Calu3 (cell line): ENCODE measurements at places on chromosomes 11 and 22.
A peak's percentile ranks its signal among the peaks of the same experiment; 100 is the strongest.

DNA sequence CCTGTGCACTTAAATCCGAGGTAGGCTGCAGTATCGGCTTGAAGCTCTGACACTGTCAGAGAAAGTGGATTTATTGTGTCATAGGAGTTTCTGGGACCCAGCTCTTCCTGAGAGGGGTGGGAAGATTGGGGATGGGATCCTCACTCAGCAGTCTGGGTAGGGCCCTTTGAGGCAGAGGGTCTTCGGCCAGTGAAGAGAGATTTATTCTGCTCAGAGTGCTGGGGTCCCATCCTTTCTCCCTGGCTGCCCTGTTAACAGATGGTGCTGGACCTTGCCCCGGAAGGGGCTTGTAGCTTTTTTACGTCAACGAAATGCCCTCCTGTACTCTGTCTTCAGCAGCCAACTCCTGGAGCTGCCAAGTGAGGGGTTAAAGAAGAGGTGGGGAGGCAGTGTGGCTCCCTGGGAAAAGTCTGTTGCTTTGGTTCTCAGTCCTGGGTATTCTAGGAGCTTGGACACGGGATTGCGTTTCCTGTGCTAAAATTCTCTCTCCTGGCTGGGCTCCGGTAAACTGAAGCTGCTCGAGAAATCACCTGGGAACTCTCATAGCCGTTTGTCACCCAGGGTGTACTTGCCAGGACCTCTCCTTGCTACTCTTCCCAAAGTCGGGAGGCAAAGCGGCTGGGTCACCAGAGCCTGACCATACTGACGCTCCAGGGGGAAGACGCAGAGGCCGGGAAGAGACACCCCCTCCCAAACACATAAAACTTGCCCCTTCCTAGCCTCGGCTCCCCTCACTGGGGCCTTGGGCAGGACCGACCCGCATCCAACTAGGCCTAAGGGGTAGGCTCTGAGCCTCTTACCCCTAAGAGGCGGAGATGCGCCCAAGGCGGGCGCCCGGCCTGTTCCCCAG is 806 bp upstream of the SMDT1 start:
- no peak for DNase-seq

- no peak for DNase-seq
Measured at GRCh38 chr11:37755521-37755920, 1157.5 kb upstream of the RAG2 start.

- no peak for DNase-seq
Measured at GRCh38 chr11:17259519-17259918, 17.0 kb upstream of the NUCB2 start.

DNA sequence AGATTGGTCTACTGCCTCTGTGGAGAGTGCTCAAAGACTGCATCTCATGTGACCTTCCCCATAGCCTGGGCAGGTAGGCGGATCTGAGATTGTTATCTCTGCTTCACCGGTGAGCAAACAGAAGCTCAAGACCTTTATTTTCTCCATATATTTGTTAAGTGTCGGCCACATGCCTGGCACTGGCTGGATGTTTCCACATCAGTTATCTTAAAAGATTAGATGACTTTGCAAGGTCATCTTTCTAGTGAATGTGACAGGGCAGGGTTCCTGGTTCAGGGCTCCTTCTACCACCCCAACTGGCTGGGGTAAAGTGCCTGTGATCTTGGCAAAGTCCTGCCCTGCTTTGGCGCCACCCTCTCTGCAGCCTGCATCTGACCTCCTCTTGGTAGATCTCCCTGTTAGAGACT is 125.0 kb downstream of the CCDC81 start:
- DNase-seq, result no peak

- no peak for DNase-seq
Measured at GRCh38 chr11:6433998-6434660, 6.7 kb downstream of the HPX start.

- DNase-seq, result no peak
Measured at GRCh38 chr11:122920579-122920978, 38.0 kb downstream of the JHY start.

- DNase-seq, result no peak
Measured at GRCh38 chr22:32018056-32018455, 25.0 kb upstream of the SLC5A1 start.

DNA sequence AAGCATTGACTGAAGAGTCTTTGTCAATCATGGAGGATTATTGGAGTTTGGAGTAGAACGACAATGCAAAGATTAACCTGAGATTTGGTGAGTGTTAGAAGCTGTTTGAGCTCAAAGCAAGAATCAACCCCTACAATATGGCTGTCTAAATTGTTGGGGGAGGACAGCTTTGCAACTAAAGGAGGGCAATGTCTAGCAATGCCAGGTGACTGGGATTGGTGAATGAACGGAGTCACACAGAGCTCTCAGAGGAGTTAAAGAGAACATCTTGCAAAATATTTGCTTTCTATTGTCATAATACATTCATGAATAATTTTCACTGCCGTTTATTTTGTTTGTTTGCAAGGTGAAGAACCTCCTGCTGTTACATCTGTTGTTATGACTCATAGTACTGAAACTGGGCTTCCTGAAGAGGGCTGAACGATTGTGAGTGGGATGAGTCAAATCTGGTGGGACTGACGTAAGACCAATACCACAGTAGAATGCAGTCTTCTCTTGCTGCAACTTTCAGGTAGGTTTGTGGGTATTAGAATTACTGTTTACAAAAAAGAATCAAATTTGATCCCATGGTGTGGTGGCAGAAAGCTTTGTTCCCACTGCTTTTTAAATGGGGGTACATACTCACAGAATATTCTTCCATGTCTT is 281.9 kb downstream of the CADM1 start:
- DNase-seq, result no peak

- DNase-seq, result no peak
Measured at GRCh38 chr22:35212009-35212408, 45.3 kb upstream of the HMGXB4 start.

DNA sequence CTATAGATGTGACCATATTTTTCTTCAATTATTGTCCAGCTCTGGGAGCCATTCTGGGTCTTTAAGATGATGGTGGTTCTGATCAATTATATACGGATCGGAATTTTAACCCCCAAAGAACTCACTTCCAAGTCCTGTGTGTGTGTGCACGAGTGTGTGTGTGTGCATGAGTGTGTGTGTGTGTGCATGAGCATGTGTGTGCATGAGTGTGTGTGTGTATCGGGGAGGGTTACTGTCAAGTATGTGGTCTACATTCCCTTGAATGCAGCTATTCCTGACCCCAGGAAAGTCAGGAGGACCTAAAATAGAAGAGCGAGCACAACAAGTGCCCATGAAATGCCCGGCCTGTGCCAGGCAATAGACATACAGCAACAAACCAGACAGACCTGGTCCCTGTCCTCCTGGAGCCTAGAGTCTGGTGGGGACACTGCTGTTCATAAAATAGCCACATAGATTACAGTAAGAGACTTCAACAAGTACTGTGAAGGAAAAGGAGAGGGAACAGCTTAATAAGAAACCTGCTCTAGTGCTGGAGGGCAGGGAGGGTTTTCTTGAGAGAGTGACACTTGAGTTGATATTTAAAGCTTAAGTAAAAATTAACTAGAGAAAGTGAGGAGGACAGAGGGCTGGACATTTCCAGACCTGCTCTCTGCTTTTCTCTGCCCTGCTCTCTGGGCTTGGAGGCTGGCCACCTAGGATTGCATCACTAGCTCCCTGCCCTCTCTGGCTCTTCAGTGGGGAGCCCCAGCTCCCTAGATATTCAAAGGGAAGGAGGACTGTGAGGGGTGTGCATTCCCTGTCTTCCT is 66.1 kb upstream of the SPON1 start:
- DNase-seq, result peak; percentile 5

DNA sequence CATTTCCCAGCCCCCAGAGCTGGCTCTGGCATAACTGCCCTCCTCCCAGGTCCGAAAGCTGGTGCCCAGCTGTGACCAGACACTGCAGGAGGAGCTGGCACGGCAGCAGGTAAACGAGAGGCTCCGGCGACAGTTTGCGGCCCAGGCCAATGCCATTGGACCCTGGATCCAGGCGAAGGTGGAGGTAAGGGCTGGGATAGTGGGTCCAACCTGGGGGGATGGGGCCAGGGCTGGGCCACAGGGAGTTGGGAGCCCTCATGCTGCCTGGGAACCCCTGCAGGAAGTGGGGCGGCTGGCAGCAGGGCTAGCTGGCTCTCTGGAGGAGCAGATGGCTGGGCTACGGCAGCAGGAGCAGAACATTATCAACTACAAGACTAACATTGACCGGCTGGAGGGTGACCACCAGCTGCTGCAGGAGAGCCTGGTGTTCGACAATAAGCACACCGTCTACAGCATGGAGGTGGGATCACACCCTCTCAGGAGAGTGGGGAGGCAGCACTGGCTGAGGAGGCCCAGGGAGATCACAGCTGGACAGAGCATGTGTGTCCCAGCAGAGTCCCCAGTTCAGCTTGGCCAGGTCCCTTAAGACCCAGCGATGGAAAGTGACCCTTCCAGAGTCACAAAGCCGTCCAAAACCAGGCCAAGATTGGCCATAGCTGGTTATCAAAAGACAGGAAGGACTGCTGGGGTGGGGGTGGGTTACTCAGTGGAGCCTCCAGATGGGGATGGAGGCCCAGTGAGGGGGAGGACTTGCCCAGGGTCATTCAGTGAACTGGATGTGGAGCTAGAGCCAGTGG is 7.0 kb downstream of the CTSF start:
- DNase-seq, result no peak

DNA sequence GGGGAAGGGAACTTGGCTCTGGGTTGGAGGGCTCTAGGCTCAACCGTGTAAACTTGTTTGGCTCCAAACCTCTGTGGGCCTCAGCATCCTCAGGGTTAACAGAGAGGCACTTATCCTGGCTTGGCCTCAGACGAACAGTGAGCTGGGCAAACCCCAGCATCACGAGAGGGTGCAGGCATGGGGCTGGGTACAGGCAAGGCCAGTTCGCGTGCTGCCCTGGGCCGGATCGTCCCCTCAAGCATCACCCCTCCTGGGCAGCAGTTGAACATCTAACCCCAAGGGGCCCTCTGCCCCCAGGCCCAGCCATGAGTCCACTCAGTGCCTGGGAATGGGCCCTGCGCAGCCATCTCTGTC is 1.9 kb downstream of the EHBP1L1 start:
- no peak for DNase-seq

DNA sequence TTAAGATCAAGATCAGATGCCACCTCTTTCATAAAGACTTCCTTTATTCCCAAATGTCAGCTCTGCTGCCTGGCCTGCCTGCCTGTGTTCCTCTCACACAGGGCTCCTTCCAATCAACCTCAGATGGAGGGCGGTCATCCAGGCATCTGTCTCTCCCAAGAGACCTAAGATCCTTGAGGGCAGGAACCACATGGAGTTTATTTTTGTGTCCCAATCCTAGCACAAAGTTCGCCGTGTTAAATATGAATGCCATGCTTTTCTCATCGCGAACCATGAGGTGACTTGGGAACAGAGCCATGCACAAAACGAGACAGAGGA is 72.7 kb upstream of the ARFGAP3 start:
- DNase-seq, result no peak

DNA sequence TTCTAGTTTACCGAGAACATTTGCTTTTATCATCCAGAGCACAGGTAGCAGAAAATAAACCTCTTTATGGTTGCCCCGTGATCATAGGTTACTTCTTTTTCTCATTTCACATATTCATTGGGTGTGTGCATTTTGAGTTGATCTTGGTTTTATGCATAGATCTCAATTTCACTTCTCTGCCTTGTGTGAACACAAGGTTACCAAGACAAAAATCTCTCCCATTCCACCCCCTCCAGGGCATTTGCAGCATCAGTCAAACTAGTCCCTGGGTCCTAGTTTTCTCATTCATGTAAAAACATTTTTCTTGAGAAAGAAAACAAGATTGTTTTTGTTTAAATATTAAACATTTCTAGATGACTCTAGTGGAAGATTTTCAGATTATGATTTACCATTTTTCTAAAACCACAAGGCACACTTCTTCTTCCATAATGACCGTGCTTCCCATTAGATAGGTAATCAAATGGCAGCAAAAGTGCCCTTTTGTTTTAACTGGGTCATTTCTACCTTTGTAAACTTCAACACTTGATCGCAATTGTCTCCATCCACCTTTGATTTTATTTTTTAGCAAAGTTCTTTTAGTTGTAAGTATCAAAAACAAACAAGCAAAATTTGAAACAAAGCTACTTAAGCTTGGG is 526.6 kb upstream of the CADM1 start:
- no peak for DNase-seq

DNA sequence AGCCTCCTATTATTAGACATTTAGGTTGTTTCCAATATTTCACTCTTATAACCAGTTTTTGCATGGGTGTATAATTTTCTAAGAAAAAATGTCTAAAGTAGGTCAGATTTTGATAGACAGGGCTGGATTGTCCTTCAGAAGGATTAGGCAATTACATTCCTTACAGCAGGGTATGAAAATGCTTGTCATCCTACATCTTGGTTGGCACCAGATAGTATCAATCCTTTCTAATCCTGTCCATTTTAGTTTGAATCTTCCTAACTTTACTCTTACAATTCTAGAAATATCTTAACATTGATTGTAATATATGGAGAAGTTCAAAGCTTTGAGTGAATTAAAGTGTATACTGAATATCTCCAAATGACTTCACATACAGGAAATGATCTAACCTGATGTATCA is 63.0 kb upstream of the ZBED5 start:
- DNase-seq, result no peak

- no peak for DNase-seq
Measured at GRCh38 chr11:32580967-32581366, 2.7 kb upstream of the EIF3M start.

DNA sequence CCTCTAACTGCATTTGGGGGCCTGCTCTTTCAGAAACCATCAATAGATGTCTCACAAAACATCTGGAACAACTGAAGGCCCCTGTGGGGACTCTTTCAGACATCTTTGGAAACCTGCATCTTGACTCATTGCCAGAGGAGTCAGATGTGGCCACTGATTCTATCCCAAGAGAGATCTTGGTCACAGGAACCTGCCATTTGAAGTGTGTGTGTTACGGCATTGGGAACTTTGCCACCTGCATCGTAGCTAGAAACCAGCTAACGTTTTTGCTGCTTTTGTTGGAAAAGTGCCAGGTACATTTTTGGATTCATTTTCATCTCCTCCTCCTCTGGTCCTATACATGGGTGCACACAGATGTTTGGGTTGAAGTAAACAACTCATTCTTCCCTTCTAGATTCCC is 4.3 kb downstream of the SRRD start:
- no peak for DNase-seq

DNA sequence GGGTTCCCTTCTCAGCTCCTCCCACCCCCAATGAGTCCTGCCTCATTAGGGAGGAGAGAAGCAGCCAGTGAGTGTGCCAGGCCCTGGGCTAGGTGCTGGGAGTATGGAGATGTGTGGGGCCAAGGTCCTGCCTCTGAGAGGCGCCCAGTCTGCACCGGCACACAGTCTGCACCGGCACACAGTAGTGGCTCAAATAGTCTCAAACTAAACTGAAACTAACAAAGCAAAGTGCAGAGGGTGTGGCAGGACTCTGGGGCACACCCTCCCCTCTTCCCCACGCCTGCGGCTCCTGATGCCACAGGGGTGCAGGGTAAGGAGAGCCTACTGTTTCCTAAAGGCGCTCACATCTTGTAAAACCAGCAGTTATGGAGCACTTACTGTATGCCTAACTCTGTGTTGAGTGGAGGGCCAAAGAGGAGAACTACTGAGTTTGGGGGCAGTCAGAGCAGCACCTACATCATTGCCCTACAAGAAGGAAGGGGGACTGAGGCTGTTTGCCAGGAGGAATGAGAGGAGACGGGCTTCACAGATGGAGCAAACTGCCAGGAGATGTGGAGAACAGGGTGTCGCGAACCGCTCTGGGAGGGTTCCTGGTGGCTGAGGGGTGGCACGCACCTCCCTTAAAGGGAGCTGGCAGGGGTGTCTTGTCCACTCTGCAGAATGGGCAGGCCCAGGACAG is 939 bp upstream of the SH3BP1 start:
- no peak for DNase-seq
